Peyer's patch (tissue), 4 donors: ENCODE measurements at places on chromosomes 16 and 17. TPM values are rescaled to one million over a fixed set of nuclear protein-coding genes. Genes with fewer than 3 reads are reported as not detected.

DOC2A gene
- total RNA-seq = not detected

KRT9 gene
- total RNA-seq = not detected

GFAP gene
- not detected for total RNA-seq

KRTAP4-9 gene
- total RNA-seq = not detected

RNU2-1 gene
- not detected for total RNA-seq

KRTAP3-1 gene
- total RNA-seq = not detected

SDR42E1 gene
- 15.0 TPM for total RNA-seq

SLC16A11 gene
- 0.94 TPM for total RNA-seq

HOXB6 gene
- 66.6 TPM for total RNA-seq

PSMB3 gene
- 109 TPM for total RNA-seq

PCGF2 gene
- 19.4 TPM for total RNA-seq

SULT1A1 gene
- 959 TPM for total RNA-seq

OTOP3 gene
- 8.5 TPM for total RNA-seq

IL21R gene
- 1.3 TPM for total RNA-seq
